Lung microvascular endothelial cell (primary cell): ENCODE measurements at places on chromosomes 1 and 21.

DNA sequence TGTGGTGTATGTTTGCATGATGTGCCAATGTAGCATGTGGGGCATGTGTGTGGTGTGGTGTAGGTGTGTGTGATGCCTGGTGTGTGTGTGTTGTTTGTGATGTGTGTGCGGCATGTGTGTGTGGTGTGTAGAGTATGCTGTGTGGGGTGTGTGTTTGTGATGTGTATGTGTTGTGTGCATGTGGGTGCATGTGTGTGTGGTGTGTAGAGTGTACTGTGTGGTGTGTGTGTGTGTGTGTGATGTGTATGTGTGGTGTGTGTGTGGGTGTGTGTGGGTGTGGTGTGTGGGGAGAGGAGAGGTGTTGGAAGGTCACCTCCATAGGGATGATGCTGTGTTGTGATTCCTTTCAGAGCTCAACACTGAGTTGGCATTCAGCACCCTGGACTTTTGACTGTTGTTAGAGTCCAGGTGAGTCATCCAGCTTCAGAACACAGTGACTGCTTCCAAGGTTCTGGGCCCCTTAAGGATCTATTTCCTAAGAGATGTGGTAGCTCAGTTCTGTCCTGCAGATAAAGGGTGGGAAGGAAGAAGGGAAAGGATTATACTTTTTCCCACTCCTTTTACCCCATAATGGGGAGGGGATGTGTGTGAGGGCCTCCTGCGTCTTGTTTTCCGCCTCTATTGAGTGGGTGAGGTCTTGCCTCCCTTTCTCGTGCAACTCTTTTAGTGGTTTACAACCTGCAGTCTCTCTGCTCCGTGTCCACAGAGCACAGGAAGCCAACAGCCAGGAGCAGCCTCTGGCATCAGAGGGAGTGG is 47.6 kb downstream of the RHOU start:
- no peak for DNase-seq

- DNase-seq, result no peak
These were observed 21.8 kb downstream of the LRRC3 start for GRCh38 chr21:44477131-44477530.

GRCh38 chr1:150551051-150551783 is 2.0 kb downstream of the ADAMTSL4 start:
- no peak for DNase-seq

GRCh38 chr1:227777156-227777555 is 38.3 kb upstream of the PRSS38 start:
- DNase-seq, result no peak

GRCh38 chr1:32761253-32761877 is 55.8 kb downstream of the YARS1 start:
- peak; percentile 68 for DNase-seq

DNA sequence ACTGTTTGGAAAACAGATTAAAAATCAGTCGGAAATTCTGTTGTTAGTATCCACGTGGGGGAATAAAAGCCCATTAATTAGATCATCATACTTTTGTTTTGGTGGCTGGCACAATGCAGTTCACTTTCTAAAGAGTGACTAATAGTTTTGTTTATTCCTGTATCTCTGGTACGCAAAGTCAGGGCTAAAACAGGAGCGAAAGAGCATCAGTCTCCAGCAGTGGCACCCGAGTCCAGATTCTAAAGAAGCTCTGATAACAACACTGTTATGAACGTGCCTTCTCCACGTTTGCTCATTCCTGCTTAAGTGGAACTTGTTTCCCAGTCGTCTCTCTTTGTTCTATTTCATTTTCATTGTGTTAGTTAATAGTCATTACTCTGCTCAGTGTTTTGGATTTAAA is 69.6 kb downstream of the HSPA13 start:
- no peak for DNase-seq

GRCh38 chr1:227422581-227422980 is 104.3 kb upstream of the CDC42BPA start:
- no peak for DNase-seq

DNA sequence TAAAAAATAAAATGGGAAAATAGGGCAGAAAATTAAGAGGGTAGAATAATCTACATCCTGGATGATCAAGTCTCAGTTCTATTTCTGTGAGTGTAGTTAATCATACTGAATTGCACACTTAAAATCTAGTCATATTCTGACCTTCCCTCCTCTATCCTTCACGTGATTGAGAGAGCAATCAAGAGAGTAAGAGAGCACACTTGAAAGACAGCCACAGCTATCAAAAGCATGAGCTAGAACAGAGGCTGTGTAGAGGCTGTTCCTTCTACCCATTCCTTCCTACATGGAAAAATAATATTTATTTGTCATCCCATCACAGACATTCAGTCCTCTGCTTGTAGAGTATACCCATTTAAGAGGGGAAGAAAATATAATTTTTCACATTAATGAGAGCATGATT is 52.4 kb downstream of the PHC2 start:
- no peak for DNase-seq

DNA sequence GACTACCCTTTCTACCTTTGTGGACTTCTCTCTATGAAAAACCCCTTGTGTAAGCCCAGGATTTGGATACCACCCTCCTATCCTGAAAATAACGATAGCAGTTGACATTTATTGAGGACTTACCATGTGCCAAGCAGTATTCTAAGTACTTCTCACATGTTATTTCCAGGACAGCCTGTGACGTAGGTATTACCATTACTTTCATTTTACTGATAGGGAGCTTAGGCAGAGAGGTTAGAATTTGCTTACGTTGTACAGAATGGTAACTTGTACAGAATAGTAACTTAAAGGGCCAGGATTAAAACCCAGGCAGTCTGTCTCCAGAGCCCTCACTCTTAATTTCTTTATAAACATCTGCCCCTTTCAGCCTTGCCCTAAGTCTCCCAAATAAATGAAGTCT is 138.3 kb downstream of the NTMT2 start:
- DNase-seq, result no peak
